ENCODE measurements at places on chromosomes 7 and 10. TPM values are rescaled to one million over a fixed set of nuclear protein-coding genes. Genes with fewer than 3 reads are reported as not detected.

The EFCAB10 gene
- 2.0 TPM for total RNA-seq

The NOS3 gene
- total RNA-seq = 1.8 TPM

The CALHM1 gene
- not detected for total RNA-seq

The RBP3 gene
- not detected for total RNA-seq

The GPR26 gene
- not detected for total RNA-seq

The CUBN gene
- under 0.01 TPM for total RNA-seq

The FAM25C gene
- total RNA-seq = not detected

The WIPF3 gene
- total RNA-seq = 0.08 TPM

The COL28A1 gene
- total RNA-seq = not detected

The UNCX gene
- not detected for total RNA-seq

The CHCHD2 gene
- 754 TPM for total RNA-seq

The PPP1R17 gene
- total RNA-seq = not detected

The PRLHR gene
- total RNA-seq = not detected

The CLDN3 gene
- total RNA-seq = not detected

The SPDYE6 gene
- total RNA-seq = not detected

The PAX4 gene
- not detected for total RNA-seq

The OR2A1 gene
- not detected for total RNA-seq

The ITIH2 gene
- total RNA-seq = not detected

The ACHE gene
- 0.31 TPM for total RNA-seq

The GRID2IP gene
- total RNA-seq = 0.16 TPM

The PLPP4 gene
- total RNA-seq = 2.0 TPM

The PDZD7 gene
- 0.23 TPM for total RNA-seq

The PROSER2 gene
- total RNA-seq = 64.3 TPM

The PPP1R9A gene
- total RNA-seq = not detected

The TBC1D12 gene
- 6.9 TPM for total RNA-seq

The WEE2 gene
- total RNA-seq = not detected

The ZNF117 gene
- total RNA-seq = 0.15 TPM

The TMEM184A gene
- 0.39 TPM for total RNA-seq

The CARD11 gene
- 2.1 TPM for total RNA-seq

The CNTNAP2 gene
- total RNA-seq = 0.53 TPM

The HYAL4 gene
- total RNA-seq = not detected

The BLVRA gene
- 76.1 TPM for total RNA-seq

The FBXL13 gene
- 0.11 TPM for total RNA-seq

The MYL7 gene
- total RNA-seq = not detected

The DRGX gene
- total RNA-seq = not detected

Measured in hair follicular keratinocyte (primary cell).